A549 treated with AZD2906 at 1 μM for 4 hours (cell line): ENCODE measurements at places on chromosomes 16 and 17. TPM values are rescaled to one million over a fixed set of nuclear protein-coding genes. Genes with fewer than 3 reads are reported as not detected.

The OR4D1 gene
- total RNA-seq: 0.02 to 0.03 TPM in 2 of 5 replicates, not detected in the others

The UTS2R gene
- not detected in 5 replicates for total RNA-seq

The HP gene
- 0.15 to 0.30 TPM in 2 of 5 replicates, not detected in the others for total RNA-seq

The DHX40 gene
- total RNA-seq: 31.6 to 46.4 TPM (median 36.2 TPM) in 5 replicates

The TNK1 gene
- total RNA-seq: 1.3 to 1.6 TPM (median 1.5 TPM) in 5 replicates

The MYLK3 gene
- 0.03 to 0.07 TPM (median 0.05 TPM) in 5 replicates for total RNA-seq

The ZNF423 gene
- total RNA-seq: 0.07 to 0.33 TPM (median 0.07 TPM) in 5 replicates
